EH (cell line): ENCODE measurements at places on chromosomes 3 and 15.

- peak; percentile 5 for DNase-seq
These were observed 201.9 kb upstream of the STRIT1 start for GRCh38 chr3:155495387-155495786.

GRCh38 chr3:187957165-187957581, 196.8 kb upstream of the LPP start:
- DNase-seq: no peak

DNA sequence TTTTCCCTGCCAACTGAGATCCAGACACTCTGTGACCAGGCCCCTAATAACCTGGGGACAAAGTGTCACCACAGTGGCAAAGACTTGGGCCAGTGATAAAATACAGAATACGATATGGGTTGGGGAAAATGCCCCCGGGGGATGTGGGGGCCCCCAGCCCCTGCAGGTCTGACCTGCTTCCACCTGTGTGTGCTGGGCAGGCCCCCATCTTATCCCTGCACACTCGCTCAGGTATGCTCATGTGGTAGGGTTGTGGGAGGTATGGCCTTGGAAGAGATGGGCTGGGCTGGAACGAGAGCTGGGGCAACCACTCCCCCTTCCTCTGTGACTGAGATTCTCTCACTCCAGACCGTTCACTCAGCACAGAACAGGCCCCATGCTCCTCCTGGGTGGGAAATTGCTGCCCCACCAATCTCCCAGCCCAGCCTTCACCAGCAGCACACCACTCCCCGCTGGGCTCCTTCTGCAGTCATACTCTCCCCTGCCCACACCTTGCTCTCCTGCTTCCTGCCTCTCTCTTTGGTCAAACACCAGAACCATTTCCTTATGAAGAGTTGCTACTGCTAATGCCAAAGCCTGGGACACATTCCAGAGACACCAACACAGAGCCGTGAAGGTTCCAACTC, 9.6 kb upstream of the CPEB1 start:
- DNase-seq: no peak

- no peak for DNase-seq
These were observed 40.4 kb downstream of the EBLN2 start for GRCh38 chr3:73101881-73102280.

DNA sequence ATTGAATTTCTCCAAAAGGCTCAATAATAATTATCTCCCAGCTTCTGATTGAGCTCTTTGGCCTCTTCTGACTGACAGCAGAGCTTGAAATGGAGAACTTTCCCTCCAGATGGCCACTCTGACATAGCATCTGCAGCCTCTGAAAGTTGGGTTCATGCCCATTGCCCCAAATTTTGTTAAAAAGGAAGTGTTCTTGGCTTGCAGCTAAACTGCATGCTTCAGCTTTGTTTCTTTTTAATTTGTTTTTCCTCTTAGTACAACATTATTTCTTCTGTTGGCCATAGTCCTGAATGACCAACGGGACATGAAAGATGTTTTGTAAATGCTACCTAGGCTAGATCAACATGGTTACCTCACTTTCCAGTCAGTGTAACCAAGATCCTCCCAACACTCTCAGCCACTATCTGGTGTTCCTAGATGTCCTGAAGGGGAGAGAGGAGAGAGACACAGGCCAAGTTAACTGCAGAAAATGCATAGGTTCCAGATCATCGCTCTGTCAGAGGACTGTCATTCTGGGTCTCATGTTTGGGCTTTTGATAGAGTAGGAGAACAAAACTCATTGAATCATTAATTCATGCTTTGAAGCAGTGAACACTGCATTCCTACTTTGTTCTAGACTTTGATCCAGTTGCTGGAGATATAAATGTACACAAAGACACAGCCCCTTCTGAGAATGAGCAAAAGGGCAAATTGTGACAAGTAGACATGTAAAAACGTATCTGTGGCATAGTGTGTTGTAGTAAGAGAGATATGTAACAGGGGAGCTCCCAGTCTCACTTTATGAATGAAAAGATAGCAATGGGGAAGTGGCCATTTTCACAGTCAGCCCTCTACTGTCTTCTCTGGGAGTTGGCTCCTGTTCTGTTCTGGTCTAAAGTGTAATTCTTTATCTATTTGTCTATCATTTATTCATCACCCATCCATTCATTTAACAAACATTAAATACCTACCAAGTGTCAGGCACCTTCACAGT, 156.2 kb downstream of the ZNF621 start:
- no peak for DNase-seq

DNA sequence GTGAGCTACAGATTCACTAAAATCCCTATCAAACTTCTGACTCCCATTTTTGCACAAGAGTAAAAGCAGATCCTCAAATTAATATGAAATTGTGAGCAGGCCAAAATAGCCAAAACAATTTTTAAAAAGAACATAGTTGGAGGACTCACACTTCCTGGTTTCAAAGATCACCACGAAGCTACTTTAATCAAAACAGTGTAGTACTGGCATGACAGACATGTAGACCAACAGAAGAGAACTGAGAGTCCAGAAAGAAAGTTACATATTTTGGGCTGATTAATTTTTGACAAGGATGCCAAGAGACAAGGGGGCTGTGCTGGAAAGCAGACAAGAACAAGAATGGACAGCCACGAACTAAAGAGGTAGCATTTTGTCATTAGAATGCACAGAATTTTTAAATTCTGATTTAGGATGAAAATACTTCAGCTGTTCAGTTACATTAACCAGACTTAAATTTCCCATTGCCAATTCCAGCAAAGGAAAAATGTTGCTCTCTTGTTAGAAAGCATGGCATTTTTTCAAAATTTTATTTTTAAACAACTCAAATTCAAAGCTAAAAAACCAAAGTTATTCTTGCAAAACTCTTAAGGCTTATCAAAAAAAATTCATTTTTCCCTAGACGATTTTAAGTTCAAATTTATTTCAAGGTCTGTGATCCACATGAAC, 14.0 kb downstream of the RYK start:
- peak; percentile 28 for DNase-seq

DNA sequence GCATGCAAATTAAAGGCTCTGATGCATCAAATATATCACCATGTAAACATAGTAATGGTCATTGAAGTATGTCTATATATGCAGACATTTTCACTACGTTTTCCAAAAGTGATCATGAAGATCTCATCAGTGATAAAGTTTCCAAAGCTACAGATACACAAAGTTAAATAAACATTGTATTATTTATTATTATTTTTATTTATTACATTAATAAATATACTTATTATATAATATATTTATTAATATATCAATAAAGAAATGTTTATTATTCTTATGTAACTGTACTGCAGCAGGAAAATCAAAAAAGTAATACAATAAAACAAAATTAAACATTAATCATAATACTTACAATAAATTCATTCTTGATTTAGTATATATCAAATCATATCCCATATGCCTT, 791.2 kb downstream of the GBE1 start:
- DNase-seq: no peak

DNA sequence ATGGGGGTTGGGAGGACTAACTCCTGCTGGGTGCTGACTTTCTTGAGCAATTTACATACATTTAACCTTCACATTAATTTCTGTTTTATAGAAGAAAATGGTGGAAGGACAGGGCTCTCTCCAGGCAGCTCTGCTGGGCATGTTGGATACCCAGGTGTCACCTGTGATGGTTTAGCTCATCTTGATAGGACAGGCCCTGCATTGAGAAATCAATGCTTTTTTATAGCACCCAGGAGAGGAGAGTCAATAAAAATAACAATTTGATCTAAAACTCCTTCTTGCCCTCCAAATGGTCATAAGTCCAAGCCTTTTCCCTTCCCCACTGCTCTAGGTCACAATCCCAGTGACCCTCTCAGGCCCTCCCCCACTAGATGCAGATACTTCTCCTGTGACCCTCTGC, 48.3 kb upstream of the RBP1 start:
- no peak for DNase-seq

GRCh38 chr15:36468746-36469145, 110.7 kb upstream of the CDIN1 start:
- peak; percentile 92 for DNase-seq

- DNase-seq: no peak
These were observed 77.4 kb upstream of the HERC1 start for GRCh38 chr15:63911160-63911559.

DNA sequence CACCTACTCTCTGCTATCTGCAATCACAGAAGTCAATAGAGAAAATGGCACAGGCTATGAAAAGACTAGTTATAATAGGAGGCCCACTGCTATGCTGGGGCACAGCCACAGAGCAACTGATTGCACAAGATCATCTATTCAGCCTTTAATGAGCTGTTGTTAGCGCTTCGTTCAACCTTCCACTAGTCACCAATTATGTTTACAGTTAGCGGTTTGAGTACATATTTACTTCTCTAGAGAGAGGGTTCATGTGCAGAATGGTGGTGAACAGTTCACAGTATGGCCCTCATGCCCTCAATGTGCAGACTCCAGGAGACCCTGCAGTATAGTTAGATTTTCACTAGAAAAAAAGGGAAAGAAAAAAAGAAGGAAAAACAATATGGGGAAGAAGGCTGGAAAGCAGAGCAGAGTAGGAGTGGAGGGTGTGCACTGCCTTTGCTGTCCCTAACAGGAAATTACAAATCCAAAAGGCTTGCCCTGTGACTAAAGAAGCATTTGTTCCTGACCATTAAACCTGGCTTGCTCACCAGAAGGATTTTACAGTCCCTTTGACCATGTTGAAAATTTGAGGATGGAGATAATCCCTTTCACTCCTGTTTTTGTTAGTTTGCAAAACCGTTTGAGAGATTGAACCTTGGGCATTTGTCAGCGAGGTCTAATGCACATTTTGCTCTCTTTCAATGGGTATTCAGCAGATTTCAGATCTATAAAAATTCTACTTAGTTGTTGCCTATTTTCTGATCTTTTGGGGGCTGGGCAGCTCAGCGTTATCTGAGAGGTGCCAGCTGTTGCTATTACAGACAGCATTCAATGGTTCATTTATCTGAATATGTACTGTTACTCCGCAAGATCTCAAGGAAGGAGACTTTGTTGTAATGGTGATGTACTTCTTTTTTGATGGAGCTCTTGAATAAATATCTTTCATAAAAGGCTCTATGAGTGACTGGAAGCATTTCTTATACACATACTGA, 296.1 kb downstream of the LSAMP start:
- DNase-seq: peak; percentile 28

DNA sequence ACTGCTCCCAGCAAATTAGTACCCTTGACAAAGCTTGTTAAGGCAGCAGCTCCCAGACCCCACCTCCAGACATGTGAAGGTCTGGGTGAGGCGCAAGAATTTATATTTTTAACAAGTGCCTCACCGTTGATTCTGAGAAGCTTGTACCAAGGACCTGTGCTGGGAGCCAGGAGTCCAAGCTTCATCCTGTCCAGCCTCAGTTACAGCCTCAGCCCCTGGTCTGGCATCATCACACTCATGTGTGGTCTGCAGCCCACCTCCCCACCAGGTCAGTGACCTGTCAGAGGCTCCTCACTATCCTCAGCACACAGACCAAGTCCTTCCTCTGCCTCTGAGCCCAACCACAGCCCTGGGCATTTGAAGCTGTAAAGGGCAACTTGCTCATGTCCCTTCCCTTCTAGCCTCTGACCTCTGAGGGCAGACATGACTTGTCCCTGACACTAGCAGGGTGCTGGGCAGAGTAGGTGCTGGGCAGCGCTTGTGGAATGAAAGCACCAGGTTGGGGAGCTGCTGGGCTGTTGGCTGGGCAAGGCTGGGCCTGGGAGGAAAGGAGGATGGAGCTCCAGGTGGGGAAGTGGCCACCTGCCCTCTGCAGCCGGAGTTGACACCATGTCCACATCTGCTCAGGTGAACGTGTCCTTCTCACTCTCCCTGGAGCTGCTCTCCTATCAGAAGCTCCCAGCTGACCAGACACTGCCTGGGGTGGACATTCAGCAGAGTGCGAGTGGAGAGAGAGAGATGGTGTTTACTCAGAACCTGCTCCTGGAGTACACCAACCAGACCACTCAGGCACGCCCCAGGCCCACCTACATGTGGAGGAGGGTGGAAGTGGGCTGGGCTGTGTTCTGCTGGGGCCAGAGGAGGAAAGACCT, 16.9 kb downstream of the ACAA1 start:
- DNase-seq: no peak
